ENCODE measurements at places on chromosomes 7 and 10.

DNA sequence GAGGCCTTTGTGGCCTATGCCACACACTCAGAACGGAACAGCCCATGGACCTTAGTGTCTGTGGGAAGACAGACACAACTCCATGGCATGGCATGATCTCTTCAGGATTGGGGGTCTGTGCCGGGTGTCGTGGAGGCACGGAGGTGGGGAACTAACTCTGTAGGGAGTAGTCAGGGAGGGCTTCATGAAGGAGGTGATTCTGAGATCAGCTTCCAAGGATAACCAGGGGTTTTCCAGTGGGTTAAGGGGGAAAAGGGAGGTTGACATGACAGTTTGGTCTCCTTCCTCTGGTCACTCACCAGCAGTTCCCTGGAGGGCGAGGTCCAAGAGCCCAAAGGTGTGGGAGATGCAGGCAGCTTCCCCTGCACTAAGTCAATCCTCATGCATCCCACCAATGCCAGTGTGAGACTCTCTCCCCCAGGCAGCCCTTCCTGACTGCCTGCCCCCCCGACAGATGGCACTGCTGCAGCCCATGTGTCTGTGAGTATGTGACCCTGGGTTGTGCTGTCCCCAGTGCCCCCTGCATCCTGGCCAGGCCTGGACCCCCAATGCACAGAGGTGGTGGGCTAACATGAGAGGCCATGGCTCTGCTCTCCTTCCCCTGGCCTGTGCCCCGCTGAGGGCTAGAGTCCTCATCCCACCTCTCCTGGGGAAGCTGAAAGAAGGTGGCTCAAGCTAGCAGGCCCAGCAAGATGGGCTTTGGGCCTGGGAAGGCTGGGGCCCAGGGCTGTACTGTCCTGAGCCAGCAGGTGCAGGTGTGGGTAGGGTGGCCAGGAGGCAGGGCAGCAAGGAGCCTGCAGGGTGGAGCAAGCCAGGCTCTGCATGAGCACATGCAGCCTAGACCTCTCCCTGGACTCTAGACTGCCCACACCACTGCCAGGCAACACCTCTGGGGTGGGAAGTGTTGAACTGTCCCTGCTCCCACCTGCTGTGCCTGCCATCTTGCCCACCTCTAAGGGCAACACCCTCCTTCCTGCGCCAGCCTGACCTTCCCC lies 39.7 kb downstream of the RASGEF1A start:
- no peak for DNase-seq

GRCh38 chr7:159328096-159328495 lies 183.4 kb upstream of the VIPR2 start:
- no peak for DNase-seq

DNA sequence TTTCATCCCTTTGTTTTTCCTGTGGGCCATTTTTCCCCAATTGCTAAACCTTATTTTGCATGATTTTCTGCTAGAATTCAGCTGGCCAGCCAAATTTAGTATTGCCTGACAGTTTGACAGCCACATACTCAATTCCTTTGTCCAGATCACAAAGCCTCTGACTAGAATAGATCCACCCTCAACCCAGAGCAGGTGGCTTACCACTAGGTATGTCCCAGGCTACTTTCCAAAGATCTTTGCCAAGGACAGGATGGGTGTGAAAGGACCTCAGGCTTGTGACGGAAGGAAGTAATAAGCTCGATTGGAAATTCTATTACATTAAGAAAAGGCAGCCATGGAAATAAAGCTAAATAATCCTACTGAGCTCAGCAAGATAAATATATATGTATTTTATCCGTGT lies 50.6 kb upstream of the AGK start:
- DNase-seq = no peak

DNA sequence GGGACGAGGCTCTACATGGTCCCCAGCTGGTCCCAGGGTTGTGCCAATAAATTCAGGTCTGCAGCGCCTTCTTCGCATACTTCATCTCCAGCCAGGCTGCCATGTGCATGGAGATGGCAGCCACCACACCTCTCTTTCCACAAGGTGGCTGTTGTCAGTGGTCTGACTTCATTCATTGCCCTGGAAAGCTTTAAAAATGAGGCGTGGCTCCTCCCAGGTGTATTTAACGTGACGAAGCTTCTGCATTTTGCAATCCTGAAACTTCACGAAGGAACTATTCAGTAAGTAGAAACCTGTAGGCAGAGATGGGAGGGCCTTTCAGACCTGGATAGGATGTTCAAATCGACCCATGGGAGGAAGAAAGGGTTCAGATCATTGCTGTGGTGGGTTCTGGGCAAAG lies 53.7 kb downstream of the PFKFB3 start:
- no peak for DNase-seq

DNA sequence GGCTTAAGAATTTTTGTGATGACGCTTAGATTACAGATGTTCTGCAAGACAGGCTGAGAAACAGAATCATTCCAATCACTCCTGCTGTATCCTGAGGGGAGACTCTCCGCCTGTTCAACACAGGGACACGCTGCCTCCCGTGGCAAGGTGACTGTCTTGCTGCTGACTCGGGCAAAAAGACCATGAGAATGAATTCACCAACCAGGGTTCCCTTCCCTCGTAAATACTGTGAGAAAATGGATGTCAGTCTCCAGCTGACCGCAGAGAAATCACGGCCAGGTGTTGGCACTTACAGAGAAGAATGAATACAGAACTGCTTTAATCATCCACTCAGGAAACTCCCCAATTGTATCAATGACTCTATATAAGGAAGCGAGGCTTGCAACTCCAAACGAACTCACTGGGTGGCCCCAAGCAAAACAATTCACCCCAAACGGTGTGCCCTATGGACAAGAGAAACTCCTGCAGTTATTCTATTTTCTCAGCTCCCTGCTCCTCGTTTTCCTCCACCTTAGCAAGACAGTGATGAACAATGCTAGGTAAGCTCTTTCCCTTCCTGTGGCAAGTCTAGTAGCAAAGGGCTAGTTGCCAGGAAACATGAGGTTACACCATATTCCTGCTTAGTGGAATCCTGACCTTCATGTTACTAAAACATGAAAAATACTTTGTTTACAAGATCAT lies 22.8 kb downstream of the GNA12 start:
- peak; percentile 50 for DNase-seq

DNA sequence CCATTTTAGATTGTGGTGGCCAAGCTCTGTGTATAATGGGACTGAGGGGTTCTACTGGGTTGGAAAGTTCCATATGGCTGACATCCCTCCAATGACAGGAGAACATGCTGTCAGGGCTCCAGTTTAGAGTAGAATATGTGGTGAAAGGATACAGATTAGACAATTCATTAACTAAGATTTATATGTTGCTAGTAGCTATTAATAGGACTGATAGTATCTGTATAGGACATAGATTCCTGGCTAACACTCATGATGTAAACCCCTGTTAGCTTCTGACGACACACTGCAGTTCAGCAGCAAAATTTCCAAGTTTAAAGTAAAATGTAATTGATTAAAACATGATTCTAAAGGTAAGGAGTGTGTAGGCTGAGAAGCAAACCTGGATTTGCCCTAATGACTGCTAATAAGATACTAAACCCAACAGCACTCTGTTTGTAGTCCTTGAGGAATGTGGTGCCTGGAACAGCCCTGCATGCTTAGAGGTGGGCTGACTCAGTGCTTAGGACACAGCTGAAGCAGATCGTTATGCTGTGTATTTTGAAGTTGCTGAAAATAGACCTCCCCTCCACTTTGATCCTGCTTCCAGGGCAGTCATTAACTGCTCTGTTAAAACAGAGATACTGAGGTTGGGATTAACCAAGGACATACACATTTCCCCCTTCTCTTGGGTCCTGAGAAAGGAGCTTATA lies 1129.6 kb downstream of the SORCS3 start:
- no peak for DNase-seq

GRCh38 chr7:54091322-54091721 lies 450.9 kb upstream of the VSTM2A start:
- no peak for DNase-seq

DNA sequence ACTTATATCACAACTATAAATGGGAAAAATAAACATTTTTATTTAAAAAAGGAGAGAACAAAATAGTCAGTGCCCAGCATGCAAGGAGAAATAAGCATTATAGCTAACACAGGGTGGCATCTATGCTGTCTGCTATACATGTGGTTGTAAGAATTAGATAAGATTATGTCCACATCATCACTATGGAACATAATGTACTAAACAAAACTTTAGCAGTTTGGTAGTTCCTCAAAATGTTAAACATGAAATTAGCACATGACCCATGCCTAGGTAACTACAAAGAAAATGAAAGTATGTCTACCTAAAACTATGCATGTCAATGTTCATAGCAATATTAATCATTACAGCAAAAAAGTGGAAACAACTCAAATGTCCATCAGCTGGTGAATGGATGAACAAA lies 28.7 kb upstream of the RUFY2 start:
- DNase-seq = no peak

DNA sequence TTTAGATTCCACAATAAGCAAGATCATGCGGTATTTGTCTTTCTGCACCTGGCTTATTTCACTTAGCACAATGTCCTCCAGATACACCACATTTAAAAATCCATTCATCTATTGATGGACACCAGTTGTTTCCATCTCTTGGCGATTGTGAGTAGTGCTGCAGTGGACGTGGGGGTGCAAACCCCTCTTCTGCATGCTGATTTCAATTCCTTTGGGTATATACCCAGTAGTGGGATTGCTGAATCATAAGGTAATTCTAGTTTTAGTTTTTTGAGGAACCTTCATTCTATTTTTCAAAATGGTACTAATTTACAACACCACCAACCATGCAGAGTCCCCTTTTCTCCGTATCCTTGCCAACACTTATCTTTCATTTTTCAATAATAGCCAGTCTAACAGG lies 2.0 kb upstream of the ASB10 start:
- no peak for DNase-seq

DNA sequence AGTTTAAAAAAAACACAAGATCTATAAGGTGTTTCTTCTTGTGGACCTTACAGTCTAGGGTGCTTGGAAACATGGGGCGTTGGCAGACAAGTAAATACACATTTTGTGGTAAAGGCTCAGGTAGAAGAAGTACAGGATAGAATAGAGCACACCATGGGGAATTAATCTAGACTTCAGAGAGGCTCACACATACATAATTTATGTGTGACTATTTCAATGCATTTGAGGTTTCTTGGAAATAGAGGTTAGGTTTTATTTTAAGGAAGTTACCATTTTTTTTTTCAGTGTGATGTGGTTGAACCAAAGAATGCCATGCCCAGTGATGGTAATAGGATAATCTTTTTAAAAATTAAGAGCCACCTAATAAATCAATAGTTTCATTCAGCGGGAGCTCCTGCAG lies 12.8 kb downstream of the CFTR start:
- no peak for DNase-seq

DNA sequence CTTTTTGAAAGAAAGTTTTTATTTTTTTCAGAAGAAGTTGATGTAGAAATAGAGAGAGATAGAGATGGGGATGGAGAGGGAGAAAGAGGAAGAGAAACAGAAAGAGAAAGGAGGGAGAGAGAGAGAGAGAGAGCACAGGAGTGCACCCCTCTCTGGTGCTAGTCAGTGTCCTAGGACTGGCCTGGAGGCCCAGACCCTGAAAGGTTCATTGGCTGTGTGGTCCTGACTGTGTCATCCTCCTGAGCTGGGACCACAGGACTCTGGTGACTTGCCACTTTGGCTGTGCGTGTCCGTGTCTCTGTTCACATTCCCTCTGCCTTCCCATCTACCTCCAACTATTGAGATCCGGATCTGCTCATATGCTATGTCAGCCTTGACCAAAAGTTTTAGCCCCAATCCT lies 62.1 kb upstream of the SHH start:
- DNase-seq = no peak

DNA sequence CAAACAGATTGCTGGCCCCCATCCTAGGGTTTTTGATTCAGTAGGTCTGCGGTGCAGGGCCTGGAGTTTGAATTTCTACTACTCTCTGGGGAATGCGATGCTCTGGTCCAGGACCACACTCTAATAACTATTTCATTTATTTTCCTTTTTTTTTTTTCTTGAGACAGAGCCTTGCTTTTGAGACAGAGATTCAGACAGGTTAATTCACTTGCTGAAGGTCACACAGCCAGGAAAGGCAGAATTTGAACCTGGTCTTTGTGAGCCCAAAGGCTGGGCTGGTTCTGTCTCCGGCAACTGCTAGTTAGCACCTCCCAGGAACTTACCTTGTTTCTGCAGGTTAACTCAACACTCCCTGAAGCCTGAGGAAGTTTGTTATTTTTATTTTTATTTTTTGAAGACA lies 11.5 kb downstream of the SPACDR start:
- no peak for DNase-seq

- no peak for DNase-seq
Measured at GRCh38 chr10:92969151-92969550, 91.4 kb upstream of the CYP26C1 start.

DNA sequence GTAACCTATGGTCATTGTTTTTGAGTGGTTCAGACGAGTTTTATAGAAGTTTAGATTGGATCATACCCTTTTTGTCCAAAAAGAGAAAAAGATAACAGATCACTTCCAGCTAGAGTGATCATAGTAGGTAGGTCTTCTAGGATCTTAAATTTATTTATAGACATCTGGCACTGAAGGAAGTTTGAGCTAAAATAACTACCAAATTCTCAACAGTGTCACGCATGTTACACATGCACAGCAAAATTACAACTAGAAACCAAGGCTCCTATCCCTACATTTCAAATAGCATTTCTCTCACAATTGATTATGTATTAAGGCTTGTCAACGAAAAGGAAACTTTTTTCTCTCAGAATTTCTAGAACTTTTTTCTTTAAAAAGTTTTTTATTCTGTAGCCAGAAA lies 2.3 kb downstream of the CALU start:
- no peak for DNase-seq

GRCh38 chr7:48154792-48155413 lies 16.4 kb upstream of the ABCA13 start:
- DNase-seq = no peak

- DNase-seq = peak; percentile 33
Measured at GRCh38 chr10:12130237-12130872, 878 bp downstream of the SEC61A2 start.

DNA sequence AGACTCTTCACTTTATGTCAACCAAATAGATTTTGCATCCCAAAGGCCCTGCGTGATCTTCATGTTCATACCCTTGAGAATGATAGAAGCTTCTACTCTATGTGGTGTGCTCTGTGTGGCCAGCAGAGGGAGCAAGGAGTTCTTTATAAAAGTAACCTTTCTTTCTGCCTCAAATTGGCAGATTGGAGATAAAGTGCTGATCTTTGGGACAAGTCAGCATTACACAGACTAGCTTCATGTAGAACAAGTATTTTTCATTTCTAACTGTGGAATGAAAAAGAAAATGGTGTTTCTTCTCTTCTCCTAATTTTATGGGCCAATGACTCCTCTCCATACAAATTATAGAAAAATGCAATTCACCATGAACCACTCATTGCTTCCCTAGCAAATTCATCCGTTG lies 1214.1 kb downstream of the SORCS1 start:
- no peak for DNase-seq

- DNase-seq = no peak
Measured at GRCh38 chr7:4607311-4607729, 74.8 kb upstream of the FOXK1 start.

GRCh38 chr7:43039346-43039745 lies 73.1 kb upstream of the HECW1 start:
- DNase-seq = no peak

DNA sequence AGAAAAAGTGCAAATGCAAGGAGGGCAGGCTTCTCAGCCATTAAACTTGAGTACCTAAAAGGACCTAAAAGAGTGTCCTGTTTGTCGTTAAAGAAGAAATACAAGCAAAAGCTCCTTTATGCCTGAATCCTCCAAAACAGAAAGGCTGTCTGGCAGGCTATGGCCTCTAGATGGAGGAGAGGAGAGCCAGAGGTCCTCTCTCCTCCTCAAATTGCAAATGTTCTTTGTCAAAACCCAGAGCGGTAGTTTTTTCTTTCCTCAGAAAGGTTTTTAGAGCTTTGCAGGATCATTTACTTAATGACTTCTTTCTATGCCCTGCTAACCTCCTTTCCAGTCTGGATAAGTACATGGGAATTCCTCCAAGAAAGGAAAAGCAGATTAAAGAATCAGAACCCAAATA lies 1.9 kb upstream of the SORCS1 start:
- DNase-seq = no peak

Measured in AG04450 (cell line).